ENCODE measurements at places on chromosomes 3 and 15.

DNA sequence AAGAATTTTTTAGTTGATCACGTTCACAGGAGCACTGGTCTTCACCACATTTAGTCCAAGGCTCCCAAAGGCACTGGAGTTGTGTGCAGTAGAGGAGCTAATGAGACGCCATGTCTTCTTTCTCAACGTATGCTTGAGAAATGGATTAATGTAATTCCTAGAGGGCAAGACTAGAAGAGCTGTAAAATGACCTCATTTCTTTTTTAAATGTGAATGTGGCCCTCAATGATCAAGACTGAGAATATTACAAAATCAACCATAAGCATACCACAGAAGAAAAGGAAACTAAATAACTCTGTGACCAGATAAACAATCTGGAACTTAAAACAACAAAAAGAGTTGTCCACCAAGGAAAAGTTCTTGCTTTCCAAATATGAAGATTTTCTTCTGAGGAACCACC, 112.1 kb upstream of the THBS1 start:
- DNase-seq: no peak

DNA sequence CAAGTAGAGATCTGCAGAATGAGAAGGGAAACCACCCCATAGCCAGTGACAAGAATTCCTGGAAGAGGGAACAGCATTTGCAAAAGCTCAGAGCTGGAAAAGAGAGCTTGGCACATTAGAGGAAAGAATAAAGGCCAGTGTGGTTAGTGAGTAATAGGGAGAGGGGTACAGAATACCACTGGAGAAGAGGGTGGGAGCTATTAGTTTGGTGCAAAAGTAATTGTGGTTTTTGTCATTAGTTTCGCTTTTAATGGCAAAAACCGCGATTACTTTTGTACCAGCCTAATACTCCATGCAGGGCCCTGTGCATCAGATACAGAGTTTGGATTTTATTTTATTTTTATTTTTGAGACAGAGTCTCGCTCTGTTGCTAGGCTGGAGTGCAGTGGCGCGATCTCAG, 9.8 kb downstream of the SLC24A1 start:
- DNase-seq: no peak

GRCh38 chr15:91231703-91232102, 131.6 kb downstream of the SV2B start:
- DNase-seq: no peak

DNA sequence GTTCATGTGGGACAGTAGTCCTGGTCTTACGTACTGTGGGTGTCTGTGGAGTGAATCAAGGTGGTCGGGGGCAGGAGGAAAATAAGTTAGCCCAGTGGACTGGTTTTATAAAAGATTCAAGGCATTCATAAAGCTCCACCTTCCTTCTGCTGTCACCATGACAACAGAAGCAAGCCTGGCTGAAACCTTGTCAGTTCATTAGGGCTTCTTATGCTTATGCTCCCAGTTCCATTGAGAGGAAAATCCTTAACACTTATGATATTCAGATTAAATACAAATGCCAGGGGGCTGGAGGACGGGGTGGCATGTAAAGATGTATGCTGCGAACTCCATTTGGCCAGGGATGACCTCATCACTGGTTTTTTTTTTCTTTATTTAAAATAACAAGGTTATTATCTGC, 283.1 kb upstream of the ATP10A start:
- DNase-seq: no peak

DNA sequence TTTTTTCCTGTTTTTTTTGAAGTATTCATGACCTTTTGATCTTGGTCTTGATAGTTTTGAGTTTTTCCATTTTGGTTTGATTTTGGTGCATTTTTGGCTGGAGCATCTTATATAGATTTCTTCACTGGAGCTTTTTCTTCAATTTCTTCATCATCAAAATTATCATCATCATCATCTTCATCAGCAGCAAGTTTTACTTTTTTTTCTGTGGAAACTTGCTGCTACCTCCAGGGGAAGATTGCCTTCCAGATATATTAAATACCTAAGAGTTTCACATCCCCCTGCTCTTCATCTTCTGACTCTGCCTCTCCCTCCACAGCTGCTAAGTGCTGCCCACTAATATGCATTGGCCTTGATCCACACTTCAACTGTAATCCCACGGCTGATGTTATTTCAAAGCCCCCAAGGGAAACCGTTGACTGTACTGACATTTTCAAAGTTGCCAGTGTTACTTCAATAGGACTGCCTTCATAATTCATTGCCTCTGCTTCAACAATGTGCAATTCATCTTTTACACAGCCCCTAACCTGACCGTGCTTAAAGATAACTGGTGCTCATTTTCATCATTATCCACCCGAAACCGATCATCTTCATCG, 151.7 kb downstream of the NR1D2 start:
- DNase-seq: no peak

DNA sequence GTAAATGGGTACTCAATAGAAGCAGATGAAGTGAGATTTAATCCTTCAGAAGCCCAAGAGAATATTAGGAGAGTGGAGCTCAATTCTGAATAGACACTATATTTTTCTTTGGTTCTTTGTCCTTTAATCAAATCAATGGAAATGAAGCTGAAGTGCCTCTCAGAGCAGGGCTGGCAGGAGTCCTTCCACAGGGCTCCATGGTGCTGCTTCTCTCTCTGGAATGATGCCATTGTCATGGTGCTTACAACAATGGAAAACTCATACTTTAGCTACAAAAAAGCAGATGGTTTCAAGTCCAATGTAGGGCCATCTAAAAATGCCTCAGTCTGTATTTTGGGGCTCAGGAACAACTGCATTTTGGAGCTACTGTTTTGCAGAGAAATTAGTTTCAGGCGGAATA, 125.1 kb downstream of the SNRK start:
- DNase-seq: no peak

DNA sequence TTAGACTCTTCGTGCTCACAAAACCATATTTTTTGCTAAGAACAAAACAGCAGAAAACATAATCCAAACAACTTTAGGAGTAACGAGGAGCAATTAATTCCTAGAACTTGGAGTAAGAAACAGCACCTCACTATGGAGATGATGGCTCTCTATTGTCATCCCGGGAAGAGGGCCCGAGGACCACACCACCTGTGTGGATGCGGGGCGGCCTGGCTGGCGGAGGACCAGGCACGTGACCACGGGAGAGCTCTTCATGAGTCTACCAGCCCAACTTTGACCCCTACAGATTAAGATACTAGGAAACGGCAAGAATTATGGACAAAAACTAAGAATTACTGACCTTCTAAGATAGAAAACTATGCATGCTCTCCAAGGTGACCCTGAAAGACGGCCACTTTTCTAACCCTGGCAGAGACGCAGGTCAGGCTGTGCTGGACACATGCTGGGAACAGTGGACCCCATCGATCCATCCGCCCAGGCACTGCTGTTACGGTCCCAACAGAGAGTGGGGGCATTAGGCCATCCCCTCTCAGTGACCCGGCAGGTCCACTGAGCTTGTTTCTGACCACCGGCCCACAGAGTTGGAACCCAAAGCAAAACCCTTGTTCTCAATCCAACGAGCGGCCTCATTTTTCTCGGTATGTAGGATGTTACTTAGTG, 13.1 kb upstream of the OCA2 start:
- DNase-seq: no peak

DNA sequence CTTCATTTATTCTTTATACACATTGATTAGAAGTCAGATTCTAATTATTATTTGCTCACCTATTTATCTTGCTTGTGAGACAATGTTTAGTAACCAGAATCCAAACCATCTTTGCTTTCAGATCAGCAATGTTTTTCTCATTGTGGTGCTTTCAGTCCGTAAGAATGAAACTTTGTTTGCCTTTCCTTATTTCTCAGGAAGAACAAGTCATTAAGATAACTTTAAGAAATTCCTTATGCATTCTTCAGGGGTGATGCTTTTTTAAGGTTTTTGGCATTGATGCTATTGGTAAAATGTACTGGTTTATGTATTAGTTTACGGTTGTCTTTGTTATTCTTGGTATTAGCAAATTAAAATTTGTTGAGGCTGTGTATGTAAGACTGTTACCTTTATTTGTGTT, 120.8 kb upstream of the POU1F1 start:
- no peak for DNase-seq

- no peak for DNase-seq
Measured at GRCh38 chr15:61794881-61795280, 265.4 kb downstream of the VPS13C start.

DNA sequence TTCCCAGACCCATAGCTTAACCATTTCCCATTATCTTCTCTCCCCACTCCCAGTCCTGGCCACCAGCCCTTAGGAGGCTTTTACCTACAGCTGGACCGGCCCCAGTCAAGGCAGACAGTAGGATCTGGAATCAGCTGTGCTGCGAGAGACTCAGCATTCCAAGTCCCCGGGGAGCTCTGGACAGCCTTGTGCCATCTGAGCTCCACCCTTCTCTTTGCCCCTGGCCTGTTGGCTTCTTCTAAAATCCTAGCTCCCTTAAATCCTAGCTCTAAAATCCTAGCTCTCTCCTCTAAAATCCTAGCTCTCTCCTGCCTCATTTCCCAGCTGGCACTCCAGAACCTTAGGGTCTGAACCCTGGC, 21.3 kb downstream of the MEGF11 start:
- no peak for DNase-seq

GRCh38 chr3:44506961-44507360, 29.5 kb upstream of the ZNF445 start:
- no peak for DNase-seq

DNA sequence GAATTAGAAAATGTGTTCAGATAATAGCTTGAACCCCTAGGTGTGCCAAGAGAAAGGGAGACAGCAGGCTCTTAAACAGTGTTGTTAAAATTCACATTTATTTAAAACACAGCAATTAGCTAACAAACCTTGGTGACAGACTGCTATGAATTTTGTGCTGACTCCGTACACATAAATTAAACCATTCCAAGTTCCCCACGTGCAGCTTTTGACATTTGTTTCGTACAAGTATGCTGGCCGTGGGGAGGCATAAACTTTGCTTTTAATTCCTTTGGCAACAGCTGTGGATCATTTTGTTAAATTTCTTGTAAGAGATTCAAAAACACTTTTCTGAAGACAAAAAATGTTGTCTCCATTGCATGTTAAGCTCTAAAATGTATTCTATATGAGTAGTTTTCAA, 465.3 kb downstream of the FGF12 start:
- DNase-seq: no peak

DNA sequence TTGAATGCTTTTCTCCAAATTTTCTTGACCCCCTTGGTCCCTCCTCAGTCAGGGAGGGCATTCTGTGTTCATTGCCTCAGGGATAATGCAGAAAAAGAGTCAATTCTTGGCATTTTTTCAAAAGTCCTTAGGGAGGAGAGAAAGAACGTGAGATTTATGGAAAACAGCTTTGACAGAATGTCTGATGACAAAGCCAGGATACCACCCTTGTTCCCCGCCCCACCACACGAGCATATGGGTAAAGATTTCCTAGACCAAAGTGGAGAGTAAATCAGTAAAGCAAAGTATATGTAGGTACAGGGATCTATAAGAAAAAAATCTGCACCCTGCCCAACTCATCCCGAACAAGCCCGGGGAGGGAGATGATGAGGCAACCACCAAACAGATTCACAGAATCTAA, 11.2 kb downstream of the SRGAP3 start:
- DNase-seq: no peak

- no peak for DNase-seq
Measured at GRCh38 chr15:39472621-39473297, 108.1 kb upstream of the THBS1 start.

DNA sequence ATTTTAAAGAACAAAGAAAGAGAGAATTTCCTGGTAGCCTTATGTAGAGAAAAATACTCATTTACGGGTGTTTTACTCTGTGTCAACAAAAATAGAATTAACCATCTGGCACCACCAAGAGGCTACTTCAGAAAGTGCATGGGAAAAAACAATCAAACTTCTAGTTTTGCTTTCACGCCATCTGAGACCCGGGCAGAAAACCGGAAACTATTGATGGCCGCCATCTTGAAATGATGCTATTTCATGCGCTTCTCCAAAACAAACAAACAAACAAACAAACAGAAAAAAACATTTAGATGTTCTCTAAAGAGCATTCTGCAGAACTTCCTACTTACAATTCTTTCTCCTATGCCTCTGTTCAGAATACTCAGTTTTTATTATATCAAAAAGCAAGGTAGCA, 49.4 kb upstream of the SYNPR start:
- DNase-seq: no peak

- no peak for DNase-seq
Measured at GRCh38 chr15:41536866-41537265, 7.2 kb downstream of the RPAP1 start.

DNA sequence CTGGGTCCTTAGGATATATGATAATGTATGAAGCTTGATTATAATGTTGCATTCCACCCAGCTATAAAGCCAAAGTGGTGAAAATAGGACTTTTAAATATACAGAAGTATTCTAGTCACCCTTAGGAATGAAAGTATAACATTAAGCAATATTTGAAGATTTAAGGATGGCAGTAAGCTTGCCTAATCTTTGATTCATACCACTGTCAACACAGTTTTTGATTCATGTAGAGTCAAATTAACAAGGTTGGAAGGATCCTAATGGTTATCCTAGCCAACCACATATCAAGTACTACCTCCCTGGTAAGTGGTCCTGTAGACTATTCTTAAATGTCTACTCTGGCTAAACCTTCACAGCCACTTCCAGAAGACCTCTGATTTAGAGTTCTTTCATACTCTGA, 18.6 kb downstream of the ARIH1 start:
- DNase-seq: no peak

DNA sequence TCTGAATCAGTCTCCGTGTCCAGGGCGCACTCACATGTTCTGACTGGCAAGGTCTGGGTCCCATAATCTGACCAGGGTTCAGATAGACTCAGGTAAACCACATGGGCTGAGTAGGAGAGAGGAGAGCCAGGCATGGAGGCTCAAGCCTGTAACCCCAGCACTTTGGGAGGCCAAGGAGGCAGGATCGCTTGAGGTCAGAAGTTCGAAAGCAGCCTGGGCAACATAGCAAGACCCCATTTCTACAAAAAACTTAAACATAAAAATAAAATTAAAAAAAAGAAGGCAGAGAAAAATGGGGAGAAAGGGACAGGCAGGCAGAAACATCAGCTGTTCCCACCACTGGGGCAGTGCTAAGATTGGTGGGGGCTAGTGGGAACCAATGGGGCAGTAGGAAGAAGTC, 5.4 kb downstream of the TMEM43 start:
- DNase-seq: no peak

- no peak for DNase-seq
Measured at GRCh38 chr3:194259982-194260766, 91.0 kb downstream of the CPN2 start.

GRCh38 chr3:172150913-172151650, 111.7 kb downstream of the FNDC3B start:
- DNase-seq: no peak

- DNase-seq: no peak
Measured at GRCh38 chr3:56351537-56351936, 116.7 kb downstream of the ERC2 start.

- DNase-seq: no peak
Measured at GRCh38 chr15:97902140-97902780, 58.2 kb upstream of the ARRDC4 start.

Data from activated CD8-positive, alpha-beta memory T cell treated with anti-CD3 and anti-CD28 coated beads for 1 hour (primary cell).